OCI-LY7 (cell line): ENCODE measurements at places on chromosomes 5 and 9. TPM values are rescaled to one million over a fixed set of nuclear protein-coding genes. Genes with fewer than 3 reads are reported as not detected.

ADRB2 gene
- total RNA-seq = 4.4 and 4.6 TPM in 2 replicates

NR5A1 gene
- total RNA-seq = not detected in 2 replicates

PCA3 gene
- total RNA-seq = not detected in 2 replicates

CBY3 gene
- not detected in 2 replicates for total RNA-seq
